CD8-positive, alpha-beta memory T cell (primary cell): ENCODE measurements at places on chromosomes 1 and 21. TPM values are rescaled to one million over a fixed set of nuclear protein-coding genes. Genes with fewer than 3 reads are reported as not detected.

SMCP gene
- not detected for total RNA-seq

LCE1F gene
- total RNA-seq = not detected

EFNA1 gene
- total RNA-seq = 0.16 TPM

ZBTB8A gene
- total RNA-seq = 0.40 TPM

NR1I3 gene
- not detected for total RNA-seq

KLF17 gene
- total RNA-seq = not detected

BARHL2 gene
- total RNA-seq = not detected

CHI3L1 gene
- not detected for total RNA-seq

NOS1AP gene
- 0.07 TPM for total RNA-seq

KCNJ9 gene
- 0.04 TPM for total RNA-seq

RCSD1 gene
- total RNA-seq = 47.9 TPM

PLA2G2D gene
- total RNA-seq = not detected

ZNF683 gene
- 2.7 TPM for total RNA-seq

LCE2A gene
- total RNA-seq = not detected

GNAI3 gene
- total RNA-seq = 9.9 TPM

SPRR2A gene
- not detected for total RNA-seq

HPDL gene
- 42.4 TPM for total RNA-seq

CCDC27 gene
- not detected for total RNA-seq

CRYAA gene
- not detected for total RNA-seq

MYOG gene
- total RNA-seq = not detected

NUAK2 gene
- total RNA-seq = 4.5 TPM

MR1 gene
- total RNA-seq = 13.8 TPM

KISS1 gene
- not detected for total RNA-seq

AMPD1 gene
- total RNA-seq = not detected

AMY1A gene
- not detected for total RNA-seq

HRNR gene
- total RNA-seq = not detected

NLRP3 gene
- 2.6 TPM for total RNA-seq

IVL gene
- total RNA-seq = not detected

PRELP gene
- total RNA-seq = not detected

ADORA1 gene
- total RNA-seq = not detected

LMOD1 gene
- total RNA-seq = not detected

GBP1 gene
- 53.0 TPM for total RNA-seq

ECM1 gene
- 1.3 TPM for total RNA-seq

SLFNL1 gene
- not detected for total RNA-seq

TMEM269 gene
- total RNA-seq = 0.20 TPM

ITGB2 gene
- 165 TPM for total RNA-seq

DNTTIP2 gene
- 109 TPM for total RNA-seq

EXO1 gene
- total RNA-seq = 65.8 TPM

DPH2 gene
- 94.7 TPM for total RNA-seq

DSCAM gene
- total RNA-seq = not detected

COL11A1 gene
- total RNA-seq = not detected

NR5A2 gene
- total RNA-seq = not detected
